SW 1271 (cell line): ENCODE measurements at places on chromosomes 7 and 10.

GRCh38 chr7:1263391-1263951 is 30.8 kb downstream of the UNCX start:
- DNase-seq, result no peak

- no peak for DNase-seq
Measured at GRCh38 chr7:150855476-150856302, 3.4 kb downstream of the AOC1 start.

GRCh38 chr7:8433477-8434289 is at the start of gene NXPH1:
Gene NXPH1 (plus strand): TSS chr7:8433609.
- no peak for DNase-seq

GRCh38 chr10:104501449-104501848 is 139.6 kb upstream of the SORCS3 start:
- DNase-seq, result no peak

DNA sequence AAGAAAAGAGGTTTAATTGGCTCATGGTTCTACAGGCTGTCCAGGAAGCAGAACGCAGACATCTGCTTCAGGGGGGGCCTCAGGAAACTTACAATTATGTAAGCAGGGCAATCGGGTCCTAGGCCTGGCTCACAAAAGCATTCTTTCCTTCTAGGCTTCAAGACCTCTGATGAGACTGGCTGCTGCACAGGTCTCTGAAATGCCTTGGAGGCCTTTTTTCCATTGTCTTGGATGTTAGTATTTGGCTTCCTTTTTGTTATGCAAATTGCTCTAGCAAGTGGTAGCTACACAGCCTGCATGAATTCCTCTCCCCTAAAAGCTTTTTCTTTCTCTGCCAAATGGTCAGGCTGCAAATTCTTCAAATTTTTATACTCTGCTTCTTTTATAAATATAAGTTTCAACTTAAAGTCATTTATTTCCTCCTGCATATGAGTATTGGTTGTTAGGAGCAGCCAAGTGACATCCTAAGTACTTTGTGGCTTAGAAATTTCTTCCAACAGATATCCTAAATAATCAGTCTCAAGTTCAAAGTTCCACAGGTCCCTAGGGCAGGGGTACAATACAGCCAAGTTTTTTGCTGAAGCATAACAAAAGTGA is 83.1 kb upstream of the SEMA3A start:
- DNase-seq, result no peak

DNA sequence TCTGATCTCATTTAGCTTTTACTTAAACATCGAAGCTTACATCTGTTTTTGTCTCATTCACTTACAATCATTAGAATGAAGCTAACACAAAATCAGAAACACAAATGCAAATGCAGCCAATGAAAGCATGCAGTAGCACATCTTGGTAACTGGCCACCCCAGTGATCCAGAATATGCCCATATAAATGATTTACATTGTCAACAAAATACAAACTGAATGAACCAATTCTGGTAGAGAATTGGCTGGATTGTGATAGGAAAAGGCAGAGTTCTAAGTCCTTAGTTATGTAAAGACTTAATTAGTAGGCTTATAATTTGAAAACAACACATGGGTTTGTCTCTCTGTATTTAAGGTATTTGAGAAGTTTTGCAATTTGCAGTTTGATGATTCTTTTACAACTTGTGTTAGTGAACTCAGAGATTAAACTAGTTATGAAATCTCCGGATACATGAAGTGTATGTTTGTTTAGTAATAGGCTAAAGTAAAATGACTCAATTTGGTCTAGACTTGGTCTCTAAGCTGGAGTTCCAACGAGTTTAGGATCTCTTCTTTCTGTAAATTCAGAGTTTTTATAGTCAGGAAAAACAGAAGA is 21.2 kb downstream of the TECTB start:
- no peak for DNase-seq

- DNase-seq, result no peak
Measured at GRCh38 chr10:28075424-28075823, 76.5 kb upstream of the ODAD2 start.

DNA sequence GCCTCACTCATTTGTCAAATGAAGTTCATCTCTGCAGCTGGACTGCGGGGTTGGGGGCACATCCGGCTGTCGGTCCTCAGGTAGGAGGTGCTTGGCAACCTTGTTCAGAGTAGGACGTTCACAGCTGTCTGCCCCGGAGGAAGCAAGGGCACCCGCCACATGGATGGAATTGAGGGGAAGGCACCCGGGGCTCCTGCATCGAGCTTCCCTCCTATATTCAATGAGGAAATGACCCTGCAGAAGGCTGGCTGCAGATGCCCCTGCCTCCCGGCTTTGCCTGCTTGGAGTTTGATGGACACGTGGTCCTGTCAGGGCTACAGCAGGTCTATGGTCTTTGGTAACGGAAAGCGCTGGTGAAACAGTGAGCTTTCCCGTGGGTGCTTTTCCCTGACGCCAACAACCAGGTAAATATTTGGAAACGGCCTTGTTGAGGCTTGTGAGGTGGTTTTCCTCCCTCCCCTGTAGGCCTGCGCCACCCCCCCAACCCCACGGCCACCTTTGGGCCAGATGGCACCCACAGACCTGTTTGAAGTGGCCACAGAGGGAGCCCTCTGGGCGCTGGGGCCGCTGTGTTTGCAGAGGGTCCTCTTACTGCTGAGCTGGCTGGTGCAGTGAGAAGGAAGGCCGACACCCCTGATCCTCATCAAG is 32.9 kb downstream of the HTRA1 start:
- no peak for DNase-seq

- DNase-seq, result no peak
Measured at GRCh38 chr10:21760332-21760731, 226.3 kb downstream of the MLLT10 start.

DNA sequence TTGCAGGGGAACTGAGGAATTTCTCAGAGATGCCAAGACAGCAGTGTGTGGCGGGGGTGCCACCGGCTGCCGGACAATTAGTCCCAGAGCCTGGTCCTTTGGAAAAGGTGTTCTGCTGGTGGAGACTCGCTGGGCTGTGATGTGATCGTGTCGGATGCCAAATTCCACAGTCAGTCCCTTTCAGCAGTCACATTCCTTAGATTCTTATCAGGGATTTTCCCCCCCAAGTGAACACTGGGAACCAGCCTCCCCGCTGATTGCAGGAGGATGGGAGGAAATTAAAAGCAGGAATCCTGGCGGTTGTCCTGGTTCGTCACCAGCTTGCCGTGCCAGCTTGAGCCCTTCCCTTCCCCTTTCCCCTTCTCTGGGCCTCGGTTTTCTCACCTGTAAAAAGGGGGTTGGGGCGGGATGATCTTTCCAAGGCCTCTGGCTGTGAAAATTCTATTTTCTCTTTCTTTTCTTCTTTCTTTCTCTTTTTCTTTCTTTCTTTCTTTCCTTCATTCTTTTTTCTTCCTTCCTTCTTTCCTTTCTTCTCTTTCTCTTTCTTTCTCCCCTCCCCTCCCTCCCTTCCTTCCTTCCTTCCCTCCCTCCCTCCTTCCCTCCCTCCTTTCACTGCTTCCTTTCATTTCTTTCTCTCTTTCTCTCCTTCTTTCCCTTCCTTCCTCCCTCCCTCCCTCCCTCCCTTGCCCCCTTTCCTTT is 39.6 kb downstream of the COL26A1 start:
- peak; percentile 86 for DNase-seq

- no peak for DNase-seq
Measured at GRCh38 chr7:85711894-85712293, 525.0 kb upstream of the SEMA3D start.

GRCh38 chr7:79462390-79462789 is 8.9 kb upstream of the MAGI2 start:
- DNase-seq, result no peak

DNA sequence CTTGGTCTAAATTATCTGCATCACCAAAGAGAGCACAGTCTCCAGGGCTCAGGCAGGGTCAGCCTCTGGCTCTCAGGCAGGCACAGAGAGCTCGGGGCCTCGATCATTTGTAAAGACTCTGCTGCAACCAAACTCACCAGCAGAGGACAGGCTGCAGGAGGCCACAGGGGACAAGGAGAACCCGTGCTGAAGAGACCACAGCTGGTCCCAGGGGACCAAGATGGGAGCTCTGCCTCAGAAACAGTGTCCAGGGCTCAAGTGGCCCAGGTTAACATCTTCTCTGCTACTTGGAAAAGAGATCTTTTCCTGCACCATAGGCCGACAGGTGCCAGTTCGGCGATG is 543.2 kb downstream of the PTPRN2 start:
- DNase-seq, result no peak

DNA sequence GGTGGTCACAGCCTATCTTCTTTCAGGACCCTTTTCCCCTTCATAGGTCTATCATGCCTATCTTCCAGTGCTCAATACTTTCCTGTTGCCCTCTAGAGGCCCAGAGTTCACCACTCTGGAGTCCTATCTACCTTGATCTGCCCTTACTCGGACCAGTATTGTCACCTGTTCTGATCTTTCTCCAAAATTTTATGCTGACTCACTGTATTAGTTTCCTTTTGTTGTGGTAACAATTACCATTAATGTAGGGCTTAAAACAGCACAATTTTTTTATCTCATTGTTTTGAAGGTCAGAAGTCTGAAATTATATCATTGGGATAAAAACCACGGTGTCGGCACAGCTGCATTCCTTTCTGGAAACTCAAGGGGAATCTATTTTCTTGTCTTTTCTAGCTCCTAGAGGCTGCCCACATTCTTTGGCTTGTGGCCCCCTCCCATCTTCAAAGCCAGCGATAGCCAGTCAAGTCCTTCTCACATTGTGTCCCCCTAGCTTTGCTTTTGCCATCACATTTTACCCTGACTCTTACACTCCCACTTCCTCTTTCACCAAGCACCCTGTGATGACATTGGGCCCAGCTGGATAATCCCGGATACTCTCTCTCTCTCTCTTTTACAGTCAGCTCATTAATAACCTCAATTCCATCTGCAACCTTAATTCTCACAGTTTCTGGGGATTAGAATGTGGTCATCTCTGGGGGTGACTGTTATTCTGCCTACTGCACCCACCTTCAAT is 54.6 kb downstream of the TFAM start:
- no peak for DNase-seq

DNA sequence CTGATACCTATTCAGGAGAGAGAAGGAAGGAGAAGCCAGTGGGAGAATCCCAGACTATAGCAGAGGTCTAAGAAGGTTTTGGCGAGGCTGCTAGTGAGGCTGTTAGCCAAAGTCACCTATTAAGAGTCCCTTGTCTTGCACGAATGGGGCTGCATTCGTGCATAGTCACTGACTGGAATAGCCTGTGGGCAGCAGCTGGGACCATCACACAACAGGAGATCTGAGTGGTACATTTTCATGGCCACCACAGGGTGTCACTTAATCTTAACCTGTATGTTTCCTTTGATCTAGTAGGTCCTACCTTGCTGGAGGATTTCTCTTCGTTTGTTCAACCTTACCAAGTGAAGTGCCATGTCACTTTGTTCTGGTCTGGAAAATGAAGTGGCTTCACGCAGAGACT is 319.9 kb downstream of the BMPER start:
- DNase-seq, result no peak

DNA sequence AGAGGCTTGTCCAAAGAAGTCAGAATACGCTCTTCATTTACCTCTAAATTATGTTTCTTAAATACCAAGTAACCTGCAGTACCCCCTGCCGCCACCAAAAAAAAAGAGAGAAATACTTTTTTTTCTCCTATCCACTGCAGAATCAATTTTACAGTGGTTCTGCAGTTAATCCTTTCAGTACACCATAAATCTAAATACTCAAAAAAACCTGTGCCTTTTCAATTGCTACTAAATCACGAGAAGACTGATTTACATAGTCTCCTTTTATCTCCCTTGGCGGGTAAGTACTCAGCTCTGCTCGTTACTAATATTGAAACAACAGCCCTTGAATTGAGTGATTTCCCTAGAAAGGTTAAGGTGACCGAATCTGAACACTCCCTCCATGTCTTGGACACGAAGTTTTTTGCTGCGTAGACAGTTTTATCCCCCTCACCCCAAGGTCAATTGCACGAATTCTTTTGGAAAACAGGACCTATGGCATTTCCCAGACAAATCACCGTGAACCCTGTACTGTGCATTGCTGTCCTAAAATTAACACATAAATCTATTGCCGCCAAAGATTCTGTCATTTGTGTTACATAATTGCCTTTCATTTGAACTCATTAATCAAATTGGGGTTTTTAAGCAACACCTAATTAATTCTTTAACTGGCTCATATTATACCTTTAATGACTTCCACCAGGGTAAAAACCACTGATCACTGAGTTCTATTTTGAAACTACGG is 512 bp upstream of the VIM start:
- no peak for DNase-seq

DNA sequence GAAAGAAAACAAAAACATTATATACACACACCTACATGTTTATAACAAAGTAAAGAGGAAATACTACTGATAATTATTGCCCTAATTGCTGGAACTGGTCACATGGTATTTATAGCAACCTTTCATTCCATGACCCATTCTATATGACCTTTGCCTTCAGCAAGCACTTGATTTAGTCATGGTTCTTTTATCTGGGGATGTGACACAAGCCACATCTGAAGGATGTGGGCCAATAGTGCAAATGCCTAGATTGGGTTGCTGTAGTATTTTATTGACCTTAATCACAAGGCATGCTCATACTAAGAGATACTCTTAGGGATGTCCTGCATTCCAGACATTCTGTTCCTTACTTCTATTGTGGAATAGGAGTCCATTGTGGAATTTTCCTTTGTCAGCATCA is 723.5 kb upstream of the POM121L12 start:
- DNase-seq, result no peak

DNA sequence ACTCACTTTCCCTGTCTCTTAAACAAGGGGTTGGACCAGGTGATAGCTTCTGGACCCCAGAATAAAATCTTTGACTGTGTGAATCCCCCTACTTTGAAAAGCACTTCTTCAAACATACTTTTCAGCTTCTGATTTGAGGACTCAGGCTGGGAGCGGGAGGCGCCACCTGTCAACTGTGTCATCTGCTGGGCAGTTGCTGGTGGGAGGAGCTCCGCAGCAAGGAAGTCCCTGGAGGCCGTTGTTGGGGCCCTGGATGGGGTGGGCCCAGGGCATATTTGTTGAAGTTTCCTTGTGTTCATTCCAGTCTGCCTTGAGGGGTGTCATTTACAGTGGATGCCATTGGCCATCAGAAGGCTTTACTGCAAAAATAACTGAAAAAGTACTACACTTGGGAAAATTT is 197.7 kb downstream of the CCDC3 start:
- no peak for DNase-seq

- DNase-seq, result no peak
Measured at GRCh38 chr10:62005687-62006086, 104.2 kb downstream of the ARID5B start.

DNA sequence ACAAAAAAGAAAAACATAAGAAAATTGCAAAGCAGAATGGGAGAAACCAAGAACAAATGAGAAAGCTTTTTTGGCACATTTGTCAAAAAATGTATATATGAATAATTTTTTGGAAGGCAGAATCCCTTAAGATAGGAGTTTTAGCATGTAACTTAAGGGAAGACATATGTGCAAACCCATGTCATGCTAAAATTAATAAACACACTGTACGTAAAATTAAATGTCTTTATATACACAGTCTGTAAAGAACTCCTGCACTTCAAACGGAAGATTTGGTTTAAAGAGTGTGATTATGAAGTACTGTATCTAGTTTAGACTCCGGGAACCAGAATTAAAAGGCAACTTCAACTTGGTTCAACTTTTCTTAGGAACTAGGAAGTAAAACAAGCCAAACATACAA is 369.9 kb upstream of the TEX47 start:
- no peak for DNase-seq

- no peak for DNase-seq
Measured at GRCh38 chr10:127925471-127926207, 18.7 kb downstream of the PTPRE start.

- no peak for DNase-seq
Measured at GRCh38 chr7:118478931-118479330, 254.4 kb downstream of the ANKRD7 start.
